ENCODE measurements at places on chromosomes 7 and 10.
A peak's percentile ranks its signal among the peaks of the same experiment; 100 is the strongest.

- DNase-seq: peak; percentile 28
Observed at GRCh38 chr7:33982425-33982786, 77.1 kb downstream of the BMPER start.

DNA sequence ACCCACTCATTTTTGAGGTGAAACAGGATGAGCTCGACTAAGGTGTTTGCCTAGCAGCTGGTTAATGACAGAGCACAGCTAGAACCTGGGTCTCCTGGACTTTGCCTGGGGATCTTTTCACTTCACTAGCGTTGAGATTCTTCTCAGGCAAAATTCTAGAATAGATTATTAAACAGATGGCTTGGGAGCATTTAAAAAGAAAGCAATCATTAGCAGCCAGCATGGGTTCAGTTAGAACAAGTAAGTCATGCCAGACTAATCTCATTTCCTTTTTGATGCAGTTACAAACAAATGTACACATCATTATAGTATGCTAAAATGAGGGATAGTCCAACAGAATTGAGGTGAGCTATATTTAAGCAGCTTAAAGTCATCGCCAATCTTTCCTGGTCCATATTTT, 291.3 kb upstream of the MYO3A start:
- no peak for DNase-seq

DNA sequence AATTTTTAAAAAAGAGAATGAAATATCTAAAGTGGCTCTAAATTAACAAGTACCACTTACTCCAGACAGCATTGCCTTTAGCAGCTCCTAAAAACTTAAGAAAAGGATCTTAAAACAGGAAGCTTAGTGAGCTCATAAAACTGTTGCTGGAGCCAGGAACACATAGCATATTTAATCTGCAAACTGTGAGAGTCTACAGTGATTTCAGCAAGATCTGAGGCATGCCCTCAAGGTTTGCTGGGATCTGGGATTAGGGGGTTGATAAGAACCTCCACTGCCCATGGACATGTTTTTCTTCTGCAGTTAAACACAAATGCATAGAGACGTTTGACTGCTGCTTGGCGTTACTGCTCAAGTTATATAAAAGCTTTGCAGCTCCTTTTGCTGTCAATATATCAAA, 3.8 kb downstream of the GLI3 start:
- DNase-seq: no peak

- peak; percentile 41 for DNase-seq
Observed at GRCh38 chr10:92914478-92915325, 66.4 kb downstream of the EXOC6 start.

GRCh38 chr7:134347567-134347966, 30.8 kb upstream of the SLC35B4 start:
- DNase-seq: no peak

GRCh38 chr7:26101361-26102151, 50.4 kb upstream of the NFE2L3 start:
- no peak for DNase-seq

GRCh38 chr7:123060446-123060845, 64.9 kb upstream of the TAS2R16 start:
- DNase-seq: no peak

DNA sequence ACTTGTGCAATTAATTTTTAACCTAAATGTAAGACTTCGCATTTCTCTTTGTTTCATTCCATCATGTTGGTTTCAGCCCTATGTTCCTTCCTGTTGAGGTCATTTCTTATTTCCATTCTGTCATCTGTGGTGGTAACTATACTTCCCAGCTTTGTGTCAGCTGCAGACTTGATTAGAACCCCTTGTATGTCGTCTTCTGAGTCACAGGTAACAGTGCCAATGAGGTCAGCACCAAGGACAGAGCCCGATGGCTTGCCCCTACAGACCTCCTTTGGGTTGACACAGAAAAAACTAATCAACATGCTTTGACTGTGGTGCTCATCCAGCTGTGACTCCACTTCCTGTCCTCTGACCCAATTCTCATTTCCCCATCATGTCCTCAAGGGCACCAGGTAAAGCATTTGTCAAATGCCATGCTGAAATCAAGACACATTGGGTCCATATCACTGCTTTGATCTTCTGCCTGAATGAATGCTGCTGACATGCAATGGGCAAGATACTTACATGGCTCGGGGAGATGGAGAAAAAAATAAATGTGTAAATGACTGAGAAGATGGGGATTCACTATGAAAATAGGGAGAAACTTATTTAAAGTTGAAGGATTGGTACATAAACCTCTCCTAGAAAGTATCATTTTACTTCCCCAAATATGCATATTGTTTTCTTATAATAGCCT, 25.6 kb upstream of the CRTAC1 start:
- peak; percentile 32 for DNase-seq

- no peak for DNase-seq
Observed at GRCh38 chr7:29858191-29858951, 52.1 kb downstream of the WIPF3 start.

DNA sequence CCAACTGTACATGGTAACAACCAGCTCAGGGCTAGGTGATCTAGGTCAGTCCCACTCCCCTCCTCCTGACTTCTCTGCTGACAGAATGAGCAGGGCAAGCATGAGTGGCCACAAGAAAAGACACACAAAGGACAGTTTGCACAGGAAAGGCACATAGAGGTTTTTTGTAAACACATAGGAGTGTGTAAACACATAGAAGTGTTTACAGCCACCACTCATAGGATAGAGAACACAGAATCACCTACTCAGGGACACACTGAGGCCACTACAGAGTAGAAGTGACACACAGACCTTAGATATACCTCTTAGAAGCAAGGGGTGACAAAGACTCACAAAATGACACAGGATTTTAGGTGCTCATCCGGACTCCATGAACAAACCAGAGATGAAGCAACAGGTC, 19.0 kb downstream of the NUDCD3 start:
- no peak for DNase-seq

- DNase-seq: no peak
Observed at GRCh38 chr10:77881222-77881621, 45.3 kb downstream of the DLG5 start.

- no peak for DNase-seq
Observed at GRCh38 chr7:66847879-66848790, 72.9 kb upstream of the TMEM248 start.

GRCh38 chr10:78342827-78343653, 309.4 kb downstream of the RPS24 start:
- no peak for DNase-seq

DNA sequence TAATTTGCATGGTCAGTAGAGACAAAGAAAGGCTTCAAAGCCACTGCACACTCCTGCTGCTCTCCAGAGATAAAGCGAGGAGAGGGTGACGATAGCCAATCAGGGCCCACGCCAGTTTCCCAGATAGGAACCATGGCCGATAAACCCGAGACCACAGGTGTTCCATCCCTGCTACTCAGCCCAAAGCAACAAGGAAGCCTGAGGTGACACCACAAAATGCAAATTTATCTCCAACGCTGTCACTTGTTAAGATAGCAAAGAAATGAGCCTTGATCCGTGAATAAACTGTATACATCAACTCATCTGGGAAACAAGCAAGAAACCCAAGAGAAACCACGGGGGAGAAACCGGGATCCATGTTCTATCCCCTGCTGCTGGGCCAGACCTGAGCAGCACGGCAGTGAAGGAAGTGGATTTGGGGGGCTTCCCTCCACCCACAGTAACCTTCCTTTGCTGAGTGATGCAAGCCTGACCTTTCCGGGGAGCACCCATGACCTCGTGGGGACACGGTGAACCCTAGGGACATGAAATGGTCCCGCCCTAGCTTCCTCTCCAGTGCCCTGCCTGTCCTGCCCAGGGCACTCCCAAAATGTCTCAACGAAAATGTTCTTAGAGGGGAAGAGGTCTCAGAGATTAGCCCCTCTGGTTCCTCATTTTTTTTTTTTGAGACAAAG, 164.6 kb downstream of the PTPRN2 start:
- DNase-seq: no peak

DNA sequence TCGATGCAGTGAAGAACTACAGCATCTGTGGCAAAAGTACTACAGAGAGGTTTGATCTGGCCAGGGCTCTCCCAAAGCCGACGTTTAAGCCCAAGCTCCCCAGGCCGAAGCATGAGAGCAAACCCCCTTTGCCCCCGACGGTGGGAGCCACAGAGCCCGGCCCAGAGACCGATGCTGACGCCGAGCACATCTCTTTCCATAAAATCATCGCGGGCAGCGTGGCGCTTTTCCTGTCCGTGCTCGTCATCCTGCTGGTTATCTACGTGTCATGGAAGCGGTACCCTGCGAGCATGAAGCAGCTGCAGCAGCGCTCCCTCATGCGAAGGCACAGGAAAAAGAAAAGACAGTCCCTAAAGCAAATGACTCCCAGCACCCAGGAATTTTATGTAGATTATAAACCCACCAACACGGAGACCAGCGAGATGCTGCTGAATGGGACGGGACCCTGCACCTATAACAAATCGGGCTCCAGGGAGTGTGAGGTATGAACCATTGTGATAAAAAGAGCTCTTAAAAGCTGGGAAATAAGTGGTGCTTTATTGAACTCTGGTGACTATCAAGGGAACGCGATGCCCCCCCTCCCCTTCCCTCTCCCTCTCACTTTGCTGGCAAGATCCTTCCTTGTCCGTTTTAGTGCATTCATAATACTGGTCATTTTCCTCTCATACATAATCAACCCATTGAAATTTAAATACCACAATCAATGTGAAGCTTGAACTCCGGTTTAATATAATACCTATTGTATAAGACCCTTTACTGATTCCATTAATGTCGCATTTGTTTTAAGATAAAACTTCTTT, 2.3 kb downstream of the LRRTM3 start:
- no peak for DNase-seq

DNA sequence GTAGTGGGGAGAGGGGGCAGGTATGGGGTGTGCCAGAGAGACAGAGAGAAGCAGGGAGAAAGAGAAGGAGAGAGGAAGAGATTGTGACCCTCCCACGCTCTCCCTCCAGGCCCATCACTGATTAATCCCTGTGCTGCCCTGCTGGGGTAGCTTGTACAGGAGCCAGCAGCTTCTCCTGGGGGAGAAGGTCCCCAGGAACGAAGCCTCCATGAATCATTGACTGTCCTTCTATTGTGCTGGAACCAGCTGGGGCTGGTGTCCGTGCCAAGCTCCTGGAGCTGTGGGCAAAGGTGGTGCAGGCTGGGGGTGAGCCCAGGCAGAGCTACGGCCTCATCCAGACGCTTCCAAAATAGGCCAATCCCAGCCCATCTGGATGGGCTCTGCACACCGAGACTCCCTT, 20.9 kb downstream of the AQP1 start:
- peak; percentile 10 for DNase-seq

DNA sequence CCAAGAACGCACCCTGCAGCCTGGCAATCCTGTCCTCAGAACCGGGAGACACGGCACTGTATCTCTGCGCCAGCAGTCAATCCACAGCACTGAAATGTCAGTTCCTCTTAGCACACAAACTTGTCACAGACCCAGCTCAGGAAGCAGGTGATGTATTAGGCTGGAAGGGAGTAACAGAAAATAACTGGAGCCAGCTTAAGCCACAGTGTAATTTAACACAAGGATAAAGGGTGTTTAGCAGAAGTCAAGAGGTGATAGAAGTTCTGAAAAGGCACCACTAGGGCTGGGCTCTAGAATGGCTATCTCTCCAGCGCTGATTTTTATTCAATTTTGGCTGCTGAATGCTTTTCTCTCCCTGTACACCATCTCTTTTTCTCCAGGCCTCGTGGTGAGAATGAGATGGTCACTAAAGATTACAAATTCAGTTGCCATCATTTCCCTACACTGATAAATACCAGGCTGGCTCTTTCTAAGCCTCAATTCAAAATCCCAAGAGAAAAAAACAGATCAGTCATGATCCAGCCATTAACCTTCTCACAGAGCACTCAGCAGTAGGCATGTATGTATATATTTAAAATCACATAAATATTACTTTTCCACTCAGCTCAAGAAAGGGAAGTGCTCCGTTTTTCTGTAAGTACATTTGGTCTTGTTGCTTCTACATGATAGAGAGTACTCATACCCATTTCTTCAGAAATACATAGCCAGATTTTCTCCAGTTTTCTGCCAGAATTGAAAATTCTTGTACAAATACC, 102.7 kb upstream of the PRSS1 start:
- no peak for DNase-seq

GRCh38 chr10:93849593-93849992, 44.2 kb upstream of the SLC35G1 start:
- no peak for DNase-seq

DNA sequence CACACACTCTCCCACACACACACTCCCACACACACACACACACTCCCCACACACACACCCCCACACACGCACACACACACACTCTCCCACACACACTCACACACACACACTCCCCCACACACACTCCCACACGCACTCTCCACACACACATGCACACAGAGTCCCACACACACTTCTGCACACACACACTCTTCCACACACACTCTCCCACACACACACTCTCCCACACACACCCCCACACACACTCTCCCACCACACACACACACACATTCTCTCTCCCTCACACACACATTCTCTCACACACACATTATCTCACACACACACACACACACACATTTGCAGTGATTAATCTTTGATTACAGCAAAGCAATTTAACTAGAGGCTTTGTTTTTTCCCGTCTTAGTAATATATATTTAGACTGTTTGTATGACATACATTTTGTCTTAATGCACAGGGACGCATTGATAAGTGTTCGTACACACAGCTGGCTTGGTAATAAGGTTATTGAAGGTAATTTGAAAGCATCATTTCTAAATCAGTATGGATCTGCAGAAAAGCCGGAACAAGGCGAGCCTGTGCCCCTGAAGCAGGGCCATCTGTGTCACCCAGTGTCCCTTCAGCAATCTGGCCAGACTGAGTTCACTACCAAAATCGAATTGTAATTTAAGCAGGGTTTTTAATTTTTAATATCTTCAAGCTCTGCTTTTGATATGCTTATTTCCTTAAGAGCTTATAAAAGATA, 69.9 kb upstream of the SH2B2 start:
- DNase-seq: no peak

DNA sequence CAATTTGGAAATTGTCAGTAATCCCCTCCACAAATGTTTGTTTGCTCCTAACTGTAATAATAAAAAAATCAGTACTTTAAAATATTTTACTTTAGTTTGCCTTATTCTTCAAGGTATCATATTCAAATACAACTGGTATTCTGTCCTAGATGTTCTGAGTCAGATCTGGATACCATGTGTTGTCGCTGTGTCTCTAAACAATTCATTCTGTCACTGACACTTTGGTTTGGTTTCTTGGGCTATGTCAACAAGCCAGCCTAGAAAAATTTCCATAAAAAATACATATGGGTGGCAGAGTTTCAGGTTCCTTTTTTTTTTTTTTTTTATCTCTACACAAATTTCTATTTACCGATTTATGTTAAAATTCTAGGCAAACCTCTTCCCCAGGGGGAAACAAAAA, 33.2 kb upstream of the SEMA3D start:
- no peak for DNase-seq
